ENCODE measurements at places on chromosomes 11 and 22.

GRCh38 chr11:16279524-16279923 is 76.8 kb downstream of the SOX6 start:
- DNase-seq: no peak

DNA sequence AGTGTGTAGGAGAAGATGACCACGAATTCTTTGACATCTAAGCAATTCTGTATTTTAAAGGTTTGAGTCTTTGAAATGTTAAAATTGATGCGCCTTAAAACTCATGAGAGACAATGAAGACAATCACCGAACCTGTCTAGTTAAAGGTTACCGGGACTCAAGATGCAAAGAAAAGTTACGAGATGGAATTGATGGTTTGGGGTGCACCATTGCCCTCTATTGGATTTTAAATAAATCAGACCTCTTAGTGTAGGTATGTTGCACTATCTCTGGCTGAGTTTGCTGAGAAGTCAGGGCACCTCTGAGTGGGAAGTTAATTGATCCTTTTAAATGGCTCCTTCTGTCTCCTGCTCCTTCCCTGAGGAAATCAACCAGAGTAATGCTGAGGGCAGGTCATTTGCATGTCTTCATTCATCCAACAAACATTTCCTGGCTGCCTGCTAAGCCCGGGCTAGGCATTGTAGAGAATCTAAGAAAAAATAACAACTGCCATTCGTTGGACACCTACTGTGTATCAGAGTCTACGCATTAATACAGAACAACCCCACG is 19.4 kb upstream of the TMA7B start:
- DNase-seq: peak; percentile 29

- DNase-seq: peak; percentile 39
Observed at GRCh38 chr11:119029340-119030028, 1.2 kb downstream of the SLC37A4 start.

DNA sequence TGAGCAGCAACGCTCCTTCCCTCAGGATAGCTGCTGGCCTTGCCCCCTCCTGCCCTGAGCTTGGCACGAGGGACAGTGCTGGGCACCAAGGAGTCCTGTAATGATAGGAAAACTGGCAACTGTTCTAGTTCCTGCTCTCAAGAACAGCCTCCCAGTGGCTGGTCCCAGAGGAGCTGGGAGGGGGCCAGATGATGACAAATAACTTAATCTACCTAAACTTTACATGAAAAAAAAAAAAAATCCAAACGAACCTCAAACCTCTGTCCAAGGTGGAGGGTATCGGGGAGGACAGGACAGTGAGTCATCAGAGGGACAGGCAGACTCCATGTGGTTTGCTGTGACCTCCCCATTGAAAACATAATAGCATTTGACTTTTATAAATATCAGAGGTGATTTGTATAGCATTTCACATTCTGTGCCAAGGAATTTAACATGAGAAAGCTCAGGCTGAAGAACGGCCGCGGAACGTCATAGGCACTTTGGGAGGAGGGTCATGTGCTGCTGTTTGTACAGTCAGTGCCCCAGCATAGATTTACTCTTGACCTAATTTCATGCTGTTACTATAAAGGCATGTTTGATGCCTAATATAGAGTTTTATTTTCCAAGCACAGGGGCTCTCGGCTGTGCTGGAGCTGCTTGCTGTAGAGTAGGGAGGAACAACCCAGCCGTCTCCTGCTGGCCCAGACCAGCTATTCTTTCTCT is 98.2 kb upstream of the NNMT start:
- peak; percentile 34 for DNase-seq

GRCh38 chr11:19878520-19878919 is 165.9 kb downstream of the NAV2 start:
- DNase-seq: no peak

- no peak for DNase-seq
Observed at GRCh38 chr22:25085930-25086901, 113.4 kb upstream of the CRYBB3 start.

DNA sequence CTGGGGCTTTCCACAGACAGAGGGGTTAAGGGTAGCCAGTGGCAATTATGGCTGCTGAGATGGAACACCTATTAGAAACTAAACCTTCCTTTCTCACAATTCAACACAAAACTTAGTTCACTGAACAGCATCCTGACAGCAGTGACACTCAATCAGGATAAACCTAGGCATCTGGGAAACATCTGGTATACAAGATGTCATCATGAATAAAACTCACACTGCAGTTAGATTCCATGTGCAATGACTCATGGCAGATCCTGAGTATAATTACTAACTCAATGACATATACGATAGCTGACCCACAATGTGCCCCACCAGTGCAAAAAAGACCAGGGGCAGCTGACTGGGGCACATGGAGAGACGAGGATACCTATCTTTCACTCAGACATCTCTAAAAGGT is 17.7 kb downstream of the RBFOX2 start:
- no peak for DNase-seq

- no peak for DNase-seq
Observed at GRCh38 chr11:96021901-96022650, 98.2 kb upstream of the MTMR2 start.

- DNase-seq: no peak
Observed at GRCh38 chr22:37115032-37115431, 5.5 kb upstream of the TMPRSS6 start.

GRCh38 chr22:23384431-23384830 is 195.7 kb downstream of the IGLL1 start:
- no peak for DNase-seq

- DNase-seq: no peak
Observed at GRCh38 chr11:126993599-126993998, 7.0 kb downstream of the KIRREL3 start.

GRCh38 chr22:33005476-33005875 is 52.7 kb downstream of the SYN3 start:
- no peak for DNase-seq

DNA sequence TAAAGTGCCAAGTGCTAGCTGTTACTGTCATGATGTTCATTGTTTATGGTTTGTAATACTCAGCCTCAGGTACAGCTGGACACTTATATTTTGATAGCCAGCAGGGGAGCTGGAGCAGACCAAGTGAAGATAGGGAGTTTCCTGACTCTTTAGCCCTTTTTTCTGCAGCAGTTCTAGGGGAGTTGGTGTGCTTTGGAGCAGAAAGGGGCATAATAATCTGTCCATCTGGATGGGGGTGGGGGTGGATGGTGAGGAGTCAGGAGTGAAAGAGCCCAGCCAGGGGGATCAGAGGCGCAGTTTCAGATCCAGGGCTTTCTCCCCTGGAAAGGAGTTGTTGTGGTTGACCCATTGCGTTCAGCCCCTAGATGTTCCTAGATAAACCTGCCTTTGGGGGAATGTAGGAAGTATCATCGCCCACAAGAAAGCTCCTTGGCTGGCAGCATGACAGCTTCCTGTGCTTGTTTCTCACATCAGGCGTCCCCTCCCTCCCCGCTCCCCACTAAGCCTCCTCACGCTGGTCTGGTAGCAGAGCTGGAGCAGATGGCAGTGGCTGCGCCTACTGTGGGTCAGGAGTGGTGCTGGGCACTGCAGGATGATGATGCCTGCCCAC is 41.9 kb downstream of the MED15 start:
- DNase-seq: peak; percentile 49

DNA sequence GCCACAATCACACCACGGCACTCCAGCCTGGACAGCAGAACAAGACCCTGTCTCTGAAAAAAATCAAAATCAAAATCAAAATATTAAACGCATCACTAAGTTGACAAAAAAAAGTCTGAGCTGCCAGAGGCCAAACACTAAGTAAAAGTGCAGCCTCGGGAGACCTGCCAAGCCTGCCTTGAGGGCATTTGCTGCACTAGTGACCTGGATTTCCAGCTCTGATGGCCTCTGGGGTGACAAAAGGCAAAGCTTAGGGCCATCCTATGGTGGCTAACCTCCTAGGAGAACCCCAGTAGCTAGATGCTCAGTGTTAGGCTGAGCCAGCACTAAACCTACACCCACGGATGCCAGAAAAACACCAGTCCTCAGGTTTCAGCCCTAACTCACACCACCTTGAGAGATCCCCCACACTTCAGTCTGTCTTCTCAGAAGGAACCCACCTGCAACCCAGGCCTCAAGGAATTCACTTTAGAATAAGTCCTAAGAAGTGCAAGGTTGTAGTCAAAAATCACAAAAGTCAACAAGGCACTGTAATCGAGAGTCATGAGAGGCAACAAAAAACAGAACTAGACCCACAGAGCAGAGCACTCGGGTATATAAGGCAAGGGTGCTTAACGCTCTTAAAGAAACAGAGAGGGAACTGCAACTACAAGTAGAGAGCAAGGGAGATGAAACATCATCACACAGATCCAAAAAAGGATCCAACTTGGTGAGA is 28.6 kb downstream of the GNB1L start:
- DNase-seq: no peak

DNA sequence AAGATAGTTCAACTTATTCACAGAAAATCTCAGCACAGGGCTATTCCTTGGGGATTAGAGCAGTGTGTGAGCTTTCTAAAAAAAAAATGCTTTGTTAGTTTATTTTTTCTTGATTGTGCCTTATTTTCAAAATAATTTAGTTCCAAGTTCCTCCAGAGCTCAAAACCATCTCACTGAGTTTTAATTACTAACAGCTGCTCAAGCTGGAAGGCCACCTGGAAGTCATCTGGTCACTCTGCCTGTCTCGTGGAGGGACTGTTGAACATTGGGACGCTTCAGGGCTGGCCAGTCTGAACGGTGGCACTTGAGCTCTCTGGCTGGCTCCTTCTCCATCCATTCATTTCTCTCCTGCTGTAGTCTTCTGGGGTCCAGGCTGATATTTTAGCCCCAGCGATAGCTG is 4.0 kb downstream of the OR51E1 start:
- DNase-seq: no peak

GRCh38 chr11:62171261-62171723 is 18.7 kb upstream of the SCGB1D1 start:
- DNase-seq: peak; percentile 80

- DNase-seq: no peak
Observed at GRCh38 chr11:115256397-115257197, 247.6 kb downstream of the CADM1 start.

DNA sequence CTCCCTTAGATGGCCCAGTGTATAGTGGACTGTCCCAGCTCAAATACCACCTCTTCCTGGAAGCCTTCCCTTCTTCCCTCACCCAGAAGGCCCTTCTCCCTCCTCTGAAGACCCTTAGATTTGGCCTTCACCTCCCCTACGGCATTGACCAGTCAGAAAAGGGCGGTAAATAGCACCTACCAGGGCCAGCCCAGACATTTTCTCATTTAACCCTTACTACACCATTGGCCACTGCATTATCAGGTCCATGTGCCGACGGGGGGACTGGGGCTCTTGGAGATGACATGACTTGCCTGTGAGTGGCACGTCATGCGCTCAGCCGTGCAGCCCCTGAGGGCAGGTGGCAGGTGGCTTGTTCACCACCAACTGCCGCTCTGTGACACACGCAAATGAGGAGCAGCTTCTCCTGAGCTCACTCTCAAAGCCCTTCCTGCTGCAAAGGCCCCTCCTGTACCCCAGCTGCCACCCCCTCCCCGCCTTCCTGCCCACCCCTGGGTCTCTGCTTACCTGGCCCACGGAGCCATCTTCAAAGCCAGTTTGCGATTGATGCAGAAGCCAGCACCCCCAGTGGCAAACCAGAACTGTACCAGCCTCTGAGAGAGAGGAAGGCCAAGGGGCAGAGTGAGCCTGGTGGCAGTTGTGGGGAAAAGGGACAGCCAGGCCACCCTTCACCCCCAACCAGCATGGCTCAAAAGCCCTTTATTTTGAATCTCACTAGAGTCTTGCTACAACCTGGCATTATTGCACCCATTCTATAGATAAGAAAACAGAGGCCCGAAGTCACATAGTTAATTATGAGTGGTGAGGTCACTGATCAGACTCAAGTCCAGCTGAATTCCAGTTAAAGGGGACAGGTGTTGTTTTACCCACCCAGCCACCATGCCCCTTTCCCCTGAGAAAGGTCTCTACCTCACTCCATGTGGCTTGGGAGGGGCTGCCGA is 9.5 kb downstream of the MFNG start:
- DNase-seq: no peak

GRCh38 chr11:119356349-119357031 is 10.0 kb upstream of the MFRP start:
- no peak for DNase-seq

- DNase-seq: no peak
Observed at GRCh38 chr11:86636275-86636674, 36.1 kb downstream of the ME3 start.

- DNase-seq: no peak
Observed at GRCh38 chr11:31699066-31699465, 112.1 kb downstream of the PAX6 start.

DNA sequence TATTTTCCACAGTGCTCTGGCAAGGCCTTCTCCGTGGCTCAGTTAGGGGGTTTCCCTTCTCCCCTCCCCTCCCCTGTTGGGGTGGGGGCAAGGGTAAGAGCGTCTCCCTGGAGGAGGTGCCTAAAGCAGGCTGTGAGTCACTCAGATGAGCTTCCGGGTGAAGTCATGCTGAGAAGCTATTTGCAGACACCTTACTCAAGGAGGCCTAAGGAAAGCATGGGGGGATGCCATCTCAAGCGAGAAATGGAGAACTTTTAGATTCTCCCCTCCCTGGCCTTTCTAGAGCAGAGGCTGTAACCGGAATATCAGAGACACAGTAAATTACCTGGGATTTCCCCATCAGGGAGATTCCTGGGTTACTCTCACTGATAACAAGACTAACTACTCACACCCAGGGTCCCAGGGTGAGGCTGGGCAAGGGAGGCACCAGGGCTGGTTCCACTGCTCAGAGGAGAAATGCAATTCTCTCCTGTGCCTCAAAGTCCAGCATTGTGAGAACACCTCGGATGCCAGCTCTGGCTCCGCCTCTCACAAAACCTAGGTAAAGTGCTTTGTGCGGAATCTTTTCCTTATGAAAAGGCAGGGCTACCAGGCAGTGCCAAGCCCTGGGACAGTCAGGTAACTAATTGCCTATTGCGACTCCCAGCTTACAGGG is 123.6 kb downstream of the ABTB2 start:
- DNase-seq: no peak

GRCh38 chr11:107882095-107882820 is 23.7 kb upstream of the SLC35F2 start:
- DNase-seq: no peak

DNA sequence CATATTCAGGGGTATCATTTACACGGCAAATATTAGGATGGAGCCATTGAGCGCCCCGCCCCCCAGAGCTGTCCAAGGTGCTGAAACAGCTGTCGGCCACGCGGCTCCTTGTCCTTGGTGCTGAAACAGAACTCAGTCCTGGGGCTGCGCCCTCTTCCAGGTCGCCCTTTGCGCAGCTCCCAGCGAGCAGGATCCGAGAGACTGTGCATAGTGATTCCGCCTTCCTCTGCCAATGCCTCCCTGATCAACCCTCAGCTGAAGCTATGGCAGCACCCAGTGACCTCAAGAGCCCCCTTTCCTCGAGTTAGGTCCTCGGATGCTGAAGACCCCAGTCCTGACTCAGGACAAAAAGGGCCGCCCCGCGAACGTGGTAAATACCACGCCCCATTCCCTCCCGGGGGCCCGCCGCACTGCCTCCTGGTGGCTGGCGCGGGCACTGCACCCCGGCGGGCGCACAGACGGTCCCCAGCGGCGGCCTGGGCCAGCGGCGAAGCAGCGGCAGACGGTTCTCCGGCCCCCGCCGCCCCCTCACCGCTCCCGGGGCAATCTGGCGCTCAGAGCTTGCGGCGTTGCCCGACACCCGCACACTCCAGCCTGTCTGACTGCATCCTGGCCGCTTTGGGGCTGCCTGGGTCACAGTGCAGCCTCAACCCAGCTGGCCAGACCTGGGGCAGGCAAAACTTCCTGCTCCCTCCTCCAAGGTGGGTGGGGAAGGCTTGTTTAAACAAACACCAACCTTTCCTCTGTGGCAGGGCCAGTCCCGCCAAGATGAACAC is 13.4 kb downstream of the SYT7 start:
- no peak for DNase-seq

Data from putamen (tissue), 1 donor.